ENCODE measurements at places on chromosomes 4 and X.

DNA sequence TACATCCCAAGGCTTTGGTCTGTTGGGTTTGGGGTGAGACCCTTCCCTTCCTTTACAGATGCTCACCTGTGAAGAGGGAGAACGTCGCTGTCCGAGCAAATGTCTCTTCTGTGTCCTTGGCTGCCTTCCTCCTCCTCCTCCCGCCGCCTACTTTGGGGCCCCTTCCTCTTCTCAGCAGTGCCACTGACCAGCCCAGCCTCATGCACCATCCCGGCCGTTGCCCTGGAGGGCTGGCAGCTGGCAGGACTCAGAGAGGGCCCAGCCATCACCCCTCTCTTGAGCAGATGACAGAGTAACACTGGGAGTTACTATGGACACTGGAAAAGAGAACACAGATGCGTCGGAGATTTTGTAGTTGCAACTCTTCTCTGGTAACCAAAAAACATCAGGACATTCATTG is 68.2 kb downstream of the TRMT44 start:
- no peak for DNase-seq

- no peak for DNase-seq
Observed at GRCh38 chr4:125115476-125115875, 199.3 kb upstream of the FAT4 start.

- DNase-seq: no peak
Observed at GRCh38 chrX:67545036-67545821, 1.4 kb downstream of the AR start.

DNA sequence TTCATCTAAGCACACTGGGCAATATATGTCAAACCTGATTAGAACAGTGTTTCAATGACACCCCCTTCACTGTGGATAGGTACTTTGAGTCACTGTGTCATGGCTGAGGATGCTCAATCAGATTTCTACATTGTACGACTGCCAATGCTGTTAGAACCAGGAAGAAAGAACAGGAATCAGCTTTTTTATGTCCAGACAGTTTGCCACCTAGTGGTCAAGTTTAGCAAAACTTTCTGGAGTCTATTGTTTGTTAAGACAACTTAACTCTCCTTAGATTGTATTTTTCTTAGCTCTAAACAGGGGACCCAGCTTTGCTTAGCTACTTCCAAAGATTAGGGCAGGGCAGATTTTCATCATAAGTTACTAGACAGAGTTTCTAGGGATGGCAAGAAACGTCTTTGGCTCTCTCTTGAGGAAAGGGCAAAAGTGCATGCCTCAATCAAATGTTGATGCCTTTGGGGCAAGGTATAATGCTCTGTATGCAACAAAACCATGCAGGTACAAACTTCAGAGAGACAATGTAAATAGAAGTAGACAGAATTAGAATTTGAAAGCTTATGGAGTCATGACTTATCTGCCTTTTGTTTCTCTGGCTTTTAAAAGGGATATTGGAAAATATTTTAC is 40.5 kb upstream of the BMP3 start:
- peak; percentile 27 for DNase-seq

- DNase-seq: no peak
Observed at GRCh38 chrX:52874661-52875060, 6.8 kb upstream of the XAGE3 start.

GRCh38 chr4:57081651-57082621 is 28.2 kb downstream of the IGFBP7 start:
- DNase-seq: no peak

- no peak for DNase-seq
Observed at GRCh38 chrX:132489578-132490419, 961 bp upstream of the MBNL3 start.

DNA sequence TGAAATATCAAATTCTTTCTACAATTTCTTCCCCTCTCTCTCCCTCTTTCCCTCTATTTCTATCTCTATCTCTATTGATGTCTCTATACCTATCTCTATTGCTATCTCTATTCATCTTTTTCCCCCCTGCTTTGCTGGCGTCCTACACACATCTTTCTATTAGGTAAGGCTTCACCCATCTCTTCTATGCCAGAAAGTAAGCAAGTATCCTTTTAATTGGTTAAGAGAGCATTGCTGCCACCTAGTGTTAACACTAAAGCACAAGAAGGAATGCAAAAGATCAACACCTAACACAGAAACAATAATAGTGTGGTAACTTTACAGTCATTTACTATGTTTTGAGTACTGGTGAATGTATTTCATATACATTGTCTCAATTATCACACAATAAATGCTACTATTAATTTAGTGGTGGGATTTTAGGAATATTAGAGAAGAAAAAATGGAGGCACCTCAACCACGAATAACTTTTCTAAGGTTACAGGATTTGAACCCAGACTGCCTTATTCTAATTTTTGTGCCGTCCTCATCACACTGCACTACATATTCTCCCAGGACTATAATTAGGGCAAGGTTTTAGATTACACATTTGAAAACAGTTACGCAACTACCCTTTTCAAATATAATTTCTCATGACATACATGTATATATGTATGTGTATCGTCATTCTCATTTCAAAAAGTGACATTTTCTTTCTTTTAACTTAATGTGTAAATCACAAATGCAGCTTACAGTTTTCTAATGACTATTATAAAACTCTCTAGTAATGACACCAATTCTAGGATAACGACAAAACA is 3.7 kb upstream of the C4orf36 start:
- DNase-seq: peak; percentile 62

DNA sequence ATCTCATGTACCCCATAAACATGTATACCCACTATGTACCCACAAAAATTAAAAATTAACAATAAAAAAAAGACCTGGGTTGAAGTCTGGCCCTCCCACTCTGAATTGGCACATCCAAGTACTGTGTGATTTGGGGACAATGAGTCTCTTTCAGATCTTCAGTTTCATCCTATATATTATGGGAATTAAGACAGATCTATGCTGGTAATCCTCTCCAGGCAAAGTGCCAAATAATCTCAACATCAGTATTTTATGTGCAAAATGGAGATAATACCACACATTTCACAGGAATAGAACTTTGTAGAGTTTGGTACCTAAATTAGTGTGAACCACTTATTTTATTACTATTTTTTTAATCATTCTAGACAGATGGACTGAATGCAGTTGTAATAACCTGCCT is 11.0 kb upstream of the SCD5 start:
- no peak for DNase-seq

GRCh38 chr4:38667085-38667893 is 3.3 kb downstream of the KLF3 start:
- DNase-seq: peak; percentile 92

DNA sequence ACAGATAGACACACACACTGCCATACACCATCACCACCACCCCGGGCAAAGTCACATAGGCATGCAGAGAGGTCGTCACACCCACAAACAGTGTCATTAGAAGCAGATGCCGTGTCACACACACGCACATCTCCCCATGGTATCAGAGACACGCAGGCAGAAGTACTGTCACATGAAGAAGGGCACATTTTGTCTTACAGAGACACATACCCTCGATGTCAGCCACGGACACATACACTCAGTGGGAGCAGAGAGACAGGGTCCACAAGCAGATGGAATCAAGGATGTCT is 3.3 kb downstream of the NALF2 start:
- no peak for DNase-seq

DNA sequence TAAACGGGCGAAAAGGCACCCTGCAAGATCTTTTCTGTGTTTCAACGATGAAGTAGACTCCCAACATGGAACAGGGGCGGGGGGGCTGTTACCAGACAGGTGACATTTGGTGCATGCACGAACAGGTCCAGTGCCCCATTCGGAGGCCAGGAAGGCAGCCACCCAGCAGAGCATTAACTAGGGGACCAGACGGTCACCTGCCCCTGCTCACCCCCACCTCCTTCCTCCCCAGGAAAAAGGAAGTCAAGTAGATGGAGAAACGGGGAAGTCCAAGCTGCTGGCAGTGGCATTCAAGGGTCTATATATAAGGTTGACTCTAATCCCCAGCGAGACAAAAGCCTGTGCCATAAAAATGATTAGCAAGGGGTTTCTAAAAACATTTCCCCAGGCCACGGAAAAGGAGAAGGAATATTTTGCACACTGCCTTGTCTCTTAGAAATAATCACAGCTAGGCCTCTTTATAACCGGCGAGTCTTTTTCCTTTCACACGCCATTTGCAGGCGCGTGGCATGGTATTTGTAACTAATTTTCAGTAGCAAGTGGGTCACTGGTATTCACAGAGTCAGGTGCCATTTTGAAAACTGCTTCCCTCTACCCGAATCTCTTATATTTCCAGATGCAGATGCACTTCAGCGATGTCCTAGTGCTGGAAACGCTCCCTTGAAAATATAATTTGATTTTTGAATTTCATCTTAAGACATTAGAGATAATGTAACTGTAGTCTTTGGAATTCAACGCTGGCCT is 1.2 kb upstream of the TMSB4X start:
- no peak for DNase-seq

GRCh38 chrX:77076896-77077295 is 370.3 kb upstream of the FGF16 start:
- no peak for DNase-seq

- DNase-seq: no peak
Observed at GRCh38 chrX:46777971-46778810, 19.3 kb upstream of the SLC9A7 start.

DNA sequence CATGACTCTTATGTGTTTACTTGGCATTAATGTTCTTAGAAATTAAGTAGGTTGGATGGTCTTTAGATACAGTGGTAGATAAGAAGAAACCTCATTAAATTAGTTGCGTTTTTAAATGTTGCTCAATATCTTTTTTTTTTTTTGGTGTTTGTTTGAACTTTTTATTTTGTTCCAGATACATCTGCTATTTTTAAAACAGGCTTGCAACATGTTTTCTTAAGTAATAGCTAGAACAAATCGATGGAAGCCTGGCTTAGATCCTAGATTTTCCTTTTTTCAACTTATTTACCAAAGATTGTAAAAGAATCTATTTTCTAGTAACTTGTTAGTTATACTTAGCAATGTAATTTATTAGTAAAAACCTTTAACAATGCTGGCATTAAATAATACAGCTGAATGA is 9.3 kb downstream of the CNKSR2 start:
- DNase-seq: no peak

DNA sequence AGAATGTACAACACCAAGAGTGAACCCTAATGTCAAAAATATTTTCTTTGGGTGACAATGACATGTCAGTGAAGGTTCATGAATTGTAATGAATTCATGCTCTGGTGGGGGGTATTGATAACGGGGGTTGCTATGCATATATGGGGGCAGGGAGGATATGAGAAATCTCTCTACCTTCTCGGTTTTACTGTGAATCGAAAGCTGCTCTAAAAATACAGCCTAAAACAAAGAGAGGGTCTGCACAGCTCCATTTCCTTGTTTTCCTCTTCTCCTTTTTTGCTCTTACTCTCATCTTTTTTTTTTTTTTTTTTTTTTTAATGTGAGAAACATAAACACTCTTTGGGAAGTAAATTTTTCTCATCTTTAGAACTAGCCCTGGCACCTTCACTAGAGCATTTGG is 85.8 kb downstream of the DCTD start:
- no peak for DNase-seq

DNA sequence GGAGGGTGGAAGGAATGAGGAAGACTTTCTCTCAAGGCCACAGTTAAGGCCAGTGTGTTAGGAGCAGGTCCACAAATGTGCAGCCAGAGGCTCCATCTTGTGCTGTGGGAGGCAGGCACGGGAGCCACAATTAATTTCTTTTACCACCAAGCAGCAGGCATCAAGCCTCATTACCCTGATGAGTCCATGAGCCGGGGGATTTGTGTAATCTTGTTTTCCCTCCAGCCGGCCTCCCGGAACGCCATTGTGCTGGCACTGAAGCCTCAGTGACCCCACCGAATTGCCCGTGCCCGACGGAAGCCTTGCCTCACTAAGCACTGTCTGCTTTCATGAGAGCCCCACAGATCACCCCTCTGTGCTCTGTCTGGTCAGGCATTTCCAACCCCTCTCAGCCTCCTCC is 154.7 kb upstream of the STX18 start:
- no peak for DNase-seq

DNA sequence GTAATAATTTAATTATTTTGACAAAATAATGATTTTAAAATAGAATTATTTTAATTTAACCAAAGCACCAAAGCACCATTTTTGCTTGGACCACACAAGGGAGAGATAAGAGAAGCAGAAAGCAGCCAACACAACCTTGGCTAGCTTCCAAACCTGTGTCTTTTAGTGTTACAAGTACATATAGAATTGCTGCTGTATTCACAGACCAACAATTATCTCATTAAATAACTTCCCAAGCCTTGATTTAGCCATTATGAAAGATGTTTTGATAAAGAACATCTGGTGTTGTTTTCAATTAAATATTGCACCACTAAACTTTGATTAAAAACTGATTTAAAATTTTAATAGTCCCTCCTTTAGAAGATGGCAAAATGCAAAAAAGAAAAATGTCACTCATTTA is 14.0 kb upstream of the IGFBP7 start:
- DNase-seq: no peak

DNA sequence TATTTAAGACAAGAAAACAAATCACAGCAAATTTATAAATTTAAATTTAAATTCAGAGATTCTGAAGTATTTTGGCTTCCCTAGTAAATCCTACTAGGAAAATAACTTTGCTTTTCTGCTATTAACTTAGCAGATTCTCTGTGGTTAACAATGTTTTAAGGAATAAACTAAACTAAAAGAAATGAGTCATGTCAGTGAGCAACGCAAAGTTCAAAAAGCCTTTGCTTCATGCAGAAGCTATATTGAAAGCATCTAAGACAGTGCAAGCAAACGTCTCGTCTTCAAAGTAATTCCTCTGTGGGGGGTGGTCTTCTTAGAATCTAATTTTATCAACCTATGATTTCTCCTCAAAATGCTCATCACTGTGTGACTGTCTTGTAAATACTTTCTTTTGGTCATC is 30.1 kb downstream of the GABRB1 start:
- no peak for DNase-seq

DNA sequence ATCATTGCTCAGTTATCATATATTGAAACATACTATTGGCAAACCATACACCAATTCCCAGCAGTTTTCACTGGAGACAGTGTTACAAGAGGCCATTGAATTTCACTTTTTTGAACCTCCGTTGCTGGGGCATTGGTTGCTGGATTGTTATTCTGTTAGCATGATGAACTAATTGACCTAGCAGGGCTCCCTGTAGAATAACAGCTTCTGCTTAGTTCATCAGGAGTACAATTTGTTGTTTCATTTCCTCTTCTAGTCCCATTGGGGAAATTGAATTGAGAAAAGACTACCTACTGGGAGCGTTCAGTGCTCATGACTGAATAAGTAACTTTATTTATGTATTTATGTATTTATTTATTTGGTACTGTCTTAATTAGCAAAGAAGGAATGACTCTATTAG is 151.6 kb downstream of the SLIT2 start:
- no peak for DNase-seq

- DNase-seq: no peak
Observed at GRCh38 chrX:12867685-12868084, 813 bp downstream of the TLR7 start.

DNA sequence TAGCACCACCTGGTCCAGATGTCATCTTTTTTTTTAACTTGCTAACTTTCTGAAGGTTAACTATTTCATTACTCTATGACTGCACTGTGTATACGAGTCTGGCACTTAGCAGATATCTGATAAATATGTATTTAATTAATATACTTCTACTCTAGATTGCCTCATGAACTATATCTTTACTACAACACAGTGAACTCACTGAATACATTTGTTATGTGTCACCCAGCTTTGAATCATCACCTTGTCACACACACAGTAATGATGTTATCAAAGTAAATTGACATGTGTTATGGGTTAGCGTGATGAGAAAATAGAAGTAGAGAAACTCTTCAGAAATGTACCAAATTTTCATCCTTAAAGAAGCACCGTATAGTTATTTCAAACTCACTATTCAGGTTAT is 419.3 kb upstream of the ADGRL3 start:
- DNase-seq: no peak

- peak; percentile 12 for DNase-seq
Observed at GRCh38 chrX:131704136-131704695, 160.3 kb downstream of the OR13H1 start.
